ENCODE measurements at places on chromosomes 11 and 22.

- DNase-seq, result peak; percentile 77
Measured at GRCh38 chr11:117946842-117947526, 17.8 kb upstream of the TMPRSS13 start.

GRCh38 chr11:65435411-65435931 is 12.9 kb downstream of the NEAT1 start:
- no peak for DNase-seq

DNA sequence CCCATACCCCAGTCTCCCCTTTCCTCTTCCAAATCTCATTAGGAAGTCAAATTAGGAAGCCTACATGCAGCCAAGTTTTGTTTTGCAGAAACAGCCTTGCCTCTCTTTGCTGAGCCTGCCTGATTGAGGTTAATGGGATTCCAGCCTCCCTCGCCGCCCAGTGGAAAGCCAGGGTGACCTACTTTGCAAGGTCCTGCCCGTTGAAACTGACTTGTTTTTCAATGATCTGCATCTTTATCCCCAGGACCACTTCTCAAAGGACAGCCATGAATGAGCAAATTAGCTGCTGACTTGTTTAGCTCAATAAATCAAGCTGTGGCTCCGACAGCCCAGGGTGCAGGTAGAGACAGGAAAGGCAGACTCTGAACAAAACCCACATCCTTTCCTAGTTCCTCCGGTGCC is 110.4 kb downstream of the RRAS2 start:
- no peak for DNase-seq

- DNase-seq, result no peak
Measured at GRCh38 chr11:70333261-70333660, 62.8 kb downstream of the PPFIA1 start.

DNA sequence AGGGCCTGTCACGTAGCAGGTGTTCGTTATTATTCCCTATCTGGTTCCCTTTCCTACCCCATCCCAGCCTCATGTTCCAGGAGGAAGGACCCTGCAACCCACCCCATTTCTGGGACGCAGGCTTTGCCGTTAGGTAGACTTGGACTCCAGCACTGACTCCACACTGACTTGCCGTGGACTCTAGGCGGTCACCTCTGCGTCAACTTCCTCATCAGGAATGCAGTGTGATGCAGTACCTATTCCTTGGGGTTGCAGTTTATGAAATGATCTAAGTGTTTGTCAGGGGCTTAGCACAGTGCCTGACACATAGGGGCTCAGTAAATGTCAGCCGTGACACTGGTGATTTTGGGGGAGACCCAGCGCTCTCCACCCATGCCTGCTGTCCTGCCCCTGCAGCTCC is 16.8 kb downstream of the DGKZ start:
- no peak for DNase-seq

- peak; percentile 41 for DNase-seq
Measured at GRCh38 chr11:2419638-2420501, 19.3 kb downstream of the TSSC4 start.

DNA sequence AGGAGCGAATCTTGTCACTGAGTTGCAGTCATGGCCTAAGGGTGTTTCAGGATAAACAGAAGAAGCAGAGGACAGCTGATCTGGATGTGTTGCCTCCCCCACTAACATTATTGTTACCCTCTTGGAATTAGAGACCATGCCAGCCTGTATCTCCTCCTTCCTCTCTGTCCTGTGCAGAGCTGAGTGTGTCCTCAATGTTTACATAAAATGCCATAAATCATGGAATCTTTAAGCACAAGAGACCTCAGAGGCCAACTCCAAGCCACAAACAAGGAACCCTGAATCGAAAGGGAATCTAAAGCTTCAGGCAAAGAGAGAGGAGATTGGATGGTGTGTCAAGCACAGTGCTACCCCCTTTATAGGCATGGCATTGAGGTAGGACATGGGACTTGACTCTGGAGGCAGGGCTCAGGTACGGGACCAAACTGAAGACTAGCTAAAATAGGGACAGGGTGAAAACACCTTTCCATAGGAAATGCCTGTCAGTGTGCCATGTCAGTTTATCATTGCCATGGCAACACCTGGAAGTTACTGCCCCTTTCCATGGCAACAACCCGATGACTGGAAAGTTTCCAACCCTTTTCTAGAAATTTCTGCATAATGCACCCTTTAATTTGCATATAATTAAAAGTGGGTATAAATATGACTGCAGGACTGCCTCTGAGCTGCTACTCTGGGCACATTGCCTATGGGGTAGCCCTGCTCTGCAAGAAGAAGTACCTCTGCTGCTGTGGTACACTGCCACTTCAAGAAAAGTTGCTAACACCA is 489.7 kb downstream of the MIAT start:
- no peak for DNase-seq

DNA sequence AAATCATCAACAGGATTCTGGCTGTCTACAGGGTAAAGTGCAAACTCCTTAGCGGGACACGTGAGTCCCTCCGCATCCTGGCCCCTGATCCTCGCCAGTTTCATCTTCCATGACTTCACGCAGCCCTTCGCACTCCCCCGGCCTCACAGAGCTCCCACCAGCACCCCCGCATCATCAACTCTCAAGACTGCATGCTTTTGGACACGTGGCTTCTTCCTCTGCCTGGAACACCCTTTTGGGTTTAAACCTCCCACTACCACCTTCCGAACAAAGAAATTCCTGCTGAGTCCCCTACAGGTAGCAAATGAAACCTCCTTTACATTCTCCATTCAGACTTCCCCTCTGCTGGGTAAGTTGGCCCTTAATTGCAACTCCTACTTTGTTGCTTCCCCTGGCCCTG is 12.6 kb upstream of the EIF3M start:
- no peak for DNase-seq

DNA sequence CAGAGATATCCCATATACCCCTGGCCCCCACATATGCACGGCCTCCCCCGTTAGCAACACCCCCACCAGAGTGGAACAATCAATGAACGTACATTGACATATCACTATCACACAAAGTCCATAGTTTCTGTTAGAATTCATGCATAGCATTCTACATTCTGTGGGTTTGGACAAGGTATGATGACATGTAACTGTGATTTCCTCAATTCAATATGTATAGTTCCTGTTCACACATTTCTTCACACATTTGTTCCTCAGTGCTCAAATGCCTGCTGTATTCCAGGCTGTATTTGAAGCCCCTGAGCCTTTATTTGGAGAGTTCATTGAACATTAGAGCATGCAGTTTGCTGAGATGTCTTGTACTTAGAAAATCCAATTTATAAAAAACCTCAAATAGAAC is 69.9 kb downstream of the PTPRJ start:
- DNase-seq, result no peak

GRCh38 chr11:35276396-35277145 is 137.6 kb downstream of the CD44 start:
- DNase-seq, result peak; percentile 5

DNA sequence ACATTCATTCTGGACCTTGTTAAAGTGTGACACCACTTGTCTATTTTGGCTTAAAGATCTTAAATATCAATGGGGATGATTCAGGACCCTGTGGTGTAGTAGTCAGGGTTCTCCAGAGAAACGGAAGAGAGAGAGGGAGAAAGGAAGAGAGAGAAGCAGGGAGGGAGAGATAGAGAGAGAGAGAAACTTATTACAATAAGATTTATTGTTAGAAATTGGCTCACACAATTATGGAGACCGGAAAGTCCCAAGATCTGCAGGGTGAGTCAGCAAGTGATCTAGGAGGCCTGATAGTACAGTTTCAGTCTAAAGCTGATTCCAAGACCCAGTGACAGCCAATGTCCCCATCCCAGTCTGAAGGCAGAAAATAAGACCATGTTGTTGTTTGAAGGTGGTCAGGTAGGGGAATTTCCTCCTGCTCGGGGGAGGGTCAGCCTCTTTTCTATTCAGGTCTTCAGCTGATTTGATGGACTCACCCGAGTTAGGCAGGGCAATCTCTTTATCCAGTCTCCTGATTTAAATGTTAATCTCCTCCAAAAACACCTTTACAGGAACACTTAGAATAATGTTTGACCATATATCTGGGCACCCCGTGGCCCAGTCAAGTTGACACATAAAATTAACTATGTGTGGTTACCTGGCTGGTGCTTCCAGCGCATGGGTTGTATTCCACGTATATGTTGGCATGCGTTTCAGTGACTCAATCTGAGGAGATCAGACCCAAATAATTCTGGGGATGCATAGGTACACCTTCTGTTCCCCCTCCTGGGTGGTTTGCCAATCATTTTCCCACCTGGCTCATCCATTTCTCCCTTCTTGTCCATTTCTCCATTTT is 1350.5 kb downstream of the TBC1D22A start:
- DNase-seq, result no peak

DNA sequence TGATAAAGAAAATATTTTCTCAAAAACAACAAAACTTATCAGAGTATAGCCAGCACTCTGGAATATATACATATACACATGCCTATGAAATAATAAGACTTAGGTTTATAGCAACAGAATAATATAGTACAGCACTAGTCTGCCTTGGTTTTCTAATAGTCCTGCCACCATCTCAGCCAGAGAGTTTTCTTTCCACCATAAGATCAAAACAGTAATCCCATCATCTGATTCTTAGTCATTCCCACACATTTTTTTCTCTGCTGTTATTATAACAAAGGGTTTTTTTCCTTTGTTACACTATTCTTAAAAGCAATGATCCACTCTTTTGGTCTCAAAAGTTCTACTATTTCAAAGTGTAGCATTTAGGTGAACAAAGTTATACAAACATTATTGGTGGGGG is 15.1 kb downstream of the MTMR2 start:
- DNase-seq, result no peak

DNA sequence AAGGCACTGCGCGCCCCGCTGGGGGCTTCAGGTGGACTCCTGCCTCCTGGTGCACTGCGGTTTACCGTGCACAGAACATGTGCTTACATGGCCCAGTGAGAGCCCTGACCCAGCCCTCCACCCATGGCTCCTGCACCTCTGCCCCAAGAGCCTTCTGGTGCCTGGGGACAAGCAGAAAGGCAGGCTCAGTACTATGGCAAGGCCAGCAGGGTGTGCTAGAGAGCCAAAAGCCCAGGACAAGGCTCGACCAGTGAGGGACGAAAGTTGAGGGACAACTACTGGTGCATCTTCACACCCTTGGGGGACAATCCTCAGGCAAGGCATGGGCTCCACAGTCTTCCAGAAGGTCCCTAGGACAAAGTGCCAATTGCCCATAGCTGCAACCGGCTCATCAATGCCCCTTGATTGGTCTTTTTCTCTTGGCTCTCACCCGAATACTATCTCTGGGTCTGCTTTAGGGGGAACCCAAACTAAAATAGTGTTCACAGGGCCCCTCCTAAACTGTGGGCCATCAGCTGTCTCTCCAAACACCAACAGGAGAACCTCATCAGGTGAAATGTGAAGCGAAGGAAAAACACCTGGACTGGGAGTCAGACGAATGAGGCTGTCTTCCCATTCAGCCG is 13.5 kb downstream of the PGA5 start:
- peak; percentile 40 for DNase-seq

DNA sequence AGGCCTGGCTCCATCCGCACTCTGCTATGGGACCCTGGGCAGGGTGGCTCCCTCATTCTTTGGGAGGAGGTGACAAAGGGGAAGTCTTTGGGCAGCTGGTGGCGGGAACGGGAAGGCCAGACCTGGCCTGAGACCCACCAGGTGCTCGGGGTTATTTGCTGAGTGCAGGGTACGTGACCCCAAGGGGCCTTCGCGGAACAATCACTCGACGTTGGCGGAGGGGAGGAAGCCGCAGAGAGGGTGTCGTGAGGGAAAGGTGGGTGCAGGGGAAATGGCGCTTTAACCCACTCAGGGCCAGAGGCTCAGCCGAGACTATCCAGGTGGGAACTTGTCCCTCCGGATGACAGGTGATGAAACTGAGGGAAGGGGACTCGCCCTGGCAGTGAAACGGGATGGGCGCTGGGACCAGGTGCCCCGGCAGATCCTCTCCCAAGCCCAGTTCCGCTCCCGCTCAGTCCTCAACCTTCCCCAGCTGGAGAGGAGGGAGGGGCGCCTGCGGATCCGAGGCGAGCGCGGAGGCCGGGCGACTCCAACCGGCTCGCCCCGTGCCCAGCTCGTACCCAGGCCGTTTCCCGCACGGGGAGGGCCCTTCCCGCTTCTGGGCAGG is 911 bp downstream of the A4GALT start:
- DNase-seq, result no peak

DNA sequence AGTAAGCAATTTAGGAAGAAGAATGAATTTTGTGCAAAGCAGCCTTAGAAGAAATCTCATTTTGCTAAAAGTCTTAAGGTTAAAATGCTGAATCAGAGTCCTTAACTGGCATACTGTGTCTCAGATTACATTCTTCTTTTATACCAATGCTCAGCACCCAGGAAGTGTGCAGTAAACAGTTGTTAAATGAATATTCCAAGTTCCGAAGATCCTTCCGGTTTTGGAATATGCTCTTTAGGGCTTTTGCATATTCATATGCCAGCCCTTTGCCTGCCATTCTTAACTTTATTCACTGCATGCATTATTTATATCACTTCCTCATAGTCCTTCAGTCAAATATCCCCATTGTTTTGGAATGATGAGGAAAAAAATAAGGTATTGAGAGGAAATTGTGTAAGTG is 242.0 kb downstream of the DDX10 start:
- no peak for DNase-seq

DNA sequence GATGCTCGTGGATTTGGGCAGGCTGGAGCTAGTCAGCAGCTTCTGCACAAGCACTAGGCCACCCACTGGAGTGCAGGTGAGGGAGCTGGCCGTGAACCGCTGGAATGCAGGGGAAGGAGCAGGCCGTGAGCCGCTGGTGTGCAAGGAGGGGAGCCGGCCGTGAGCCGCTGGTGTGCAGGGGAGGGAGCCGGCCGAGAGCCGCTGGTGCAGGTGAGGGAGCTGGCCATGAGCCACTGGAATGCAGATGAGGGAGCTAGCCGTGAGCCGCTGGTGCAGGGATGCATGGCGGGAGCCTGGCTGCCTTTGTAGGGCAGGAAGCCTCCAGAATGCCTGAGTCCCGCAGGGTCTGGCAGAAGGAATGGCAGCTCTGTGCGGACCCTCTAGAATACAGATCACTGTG is 4220.0 kb upstream of the OR11H1 start:
- DNase-seq, result no peak

DNA sequence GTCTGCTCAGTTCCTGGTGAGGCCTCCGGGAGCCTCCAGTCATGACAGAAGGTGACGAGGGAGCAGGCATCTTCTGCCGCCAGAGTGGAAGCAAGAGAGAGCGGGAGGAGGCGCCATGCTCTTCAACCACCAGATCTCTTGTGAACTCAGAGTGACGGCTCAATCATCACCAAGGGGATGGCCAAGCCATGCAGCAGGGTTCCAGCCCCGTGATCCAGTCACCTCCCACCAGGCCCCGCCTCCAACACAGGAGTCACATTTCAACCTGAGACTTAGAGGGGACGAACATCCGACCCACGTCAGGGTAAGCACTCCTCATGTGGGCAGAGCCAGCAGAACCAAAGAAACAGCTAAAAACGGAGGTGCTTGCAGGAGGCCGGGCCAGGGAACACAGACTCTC is 1470.5 kb downstream of the BRD1 start:
- no peak for DNase-seq

Data from stimulated activated CD4-positive, alpha-beta T cell treated with anti-CD3 and anti-CD28 coated beads, TNF-alpha, amount 100 ng/mL, for 48 hours (primary cell).